CD4-positive, alpha-beta T cell treated with Interleukin-2 at 100 ng/mL for 4 hours (primary cell): ENCODE measurements at places on chromosomes 6 and 20.
A peak's percentile ranks its signal among the peaks of the same experiment; 100 is the strongest.

DNA sequence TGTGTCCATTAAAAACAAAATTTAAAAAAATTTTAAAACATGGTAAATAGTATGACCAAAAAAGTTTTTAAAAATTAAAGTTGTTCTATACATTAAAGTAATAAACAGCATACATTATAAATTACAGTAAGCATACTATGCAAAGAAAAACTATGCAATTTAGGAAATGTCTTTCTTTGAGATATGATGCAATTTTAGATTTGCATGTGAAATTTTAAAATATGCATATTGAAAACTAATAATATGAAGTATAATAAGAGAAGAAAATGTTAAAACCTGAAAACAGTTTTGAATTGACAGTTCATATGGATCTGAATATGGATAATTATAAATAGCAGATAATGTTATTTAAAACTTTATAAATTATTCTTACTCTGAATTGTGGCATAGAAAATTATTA, 43.1 kb downstream of the ASCC3 start:
- no peak for DNase-seq

DNA sequence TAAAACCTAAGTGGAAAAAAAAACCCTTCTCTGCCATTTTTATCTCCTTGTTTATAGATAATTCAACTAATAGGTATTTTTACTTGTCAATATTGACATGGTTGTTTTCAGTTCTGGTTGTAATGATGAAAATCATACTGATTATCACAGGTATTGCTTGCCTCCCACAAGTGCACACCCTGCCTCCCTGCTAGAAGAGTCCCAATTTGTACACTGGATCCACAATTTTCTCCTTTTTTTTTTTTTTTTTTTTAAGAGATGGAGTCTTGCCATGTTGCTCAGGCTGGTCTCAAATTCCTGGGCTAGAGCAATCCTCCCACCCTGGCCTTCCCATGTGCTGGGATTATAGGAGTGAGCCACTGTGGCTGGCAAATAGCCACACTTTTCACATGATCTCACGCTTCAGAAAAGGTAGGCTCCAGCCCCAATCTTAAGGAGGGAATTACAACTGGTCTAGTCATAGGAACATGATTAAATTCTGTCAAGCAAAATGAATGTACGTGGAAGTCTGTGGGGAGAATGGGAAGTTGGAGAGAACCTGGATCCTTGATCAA, 12.3 kb downstream of the DYNLT2 start:
- no peak for DNase-seq

GRCh38 chr6:5384276-5384675, 123.0 kb downstream of the FARS2 start:
- no peak for DNase-seq

DNA sequence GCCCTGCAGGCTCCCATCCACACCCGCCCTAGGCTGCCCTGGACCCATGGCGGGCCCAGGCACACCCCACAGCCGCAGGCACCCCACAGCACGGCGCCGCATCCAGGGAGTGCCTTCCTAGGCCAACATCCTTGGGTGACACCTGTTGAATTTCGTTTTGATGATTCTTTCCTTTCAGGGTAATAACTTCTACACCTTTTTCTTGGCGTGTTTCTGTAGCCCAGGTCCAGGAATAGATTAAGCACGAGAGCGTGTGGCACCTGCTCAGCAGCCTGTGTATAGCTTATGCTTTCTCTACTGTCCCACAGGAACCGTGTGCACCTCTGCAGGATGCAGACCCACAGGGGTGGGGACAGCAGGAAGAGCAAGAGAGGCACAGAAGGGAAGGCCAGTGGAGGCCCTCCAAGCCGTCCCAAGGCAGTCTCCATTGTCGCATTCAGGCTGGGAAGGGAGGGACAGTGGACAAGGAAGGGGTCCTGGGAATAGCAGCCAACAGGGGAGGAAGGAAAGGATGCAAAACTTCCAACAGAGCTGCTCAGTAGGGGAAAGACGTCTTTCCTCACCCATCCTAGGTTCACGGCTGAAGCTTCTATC, 118.1 kb upstream of the AFDN start:
- DNase-seq = no peak

DNA sequence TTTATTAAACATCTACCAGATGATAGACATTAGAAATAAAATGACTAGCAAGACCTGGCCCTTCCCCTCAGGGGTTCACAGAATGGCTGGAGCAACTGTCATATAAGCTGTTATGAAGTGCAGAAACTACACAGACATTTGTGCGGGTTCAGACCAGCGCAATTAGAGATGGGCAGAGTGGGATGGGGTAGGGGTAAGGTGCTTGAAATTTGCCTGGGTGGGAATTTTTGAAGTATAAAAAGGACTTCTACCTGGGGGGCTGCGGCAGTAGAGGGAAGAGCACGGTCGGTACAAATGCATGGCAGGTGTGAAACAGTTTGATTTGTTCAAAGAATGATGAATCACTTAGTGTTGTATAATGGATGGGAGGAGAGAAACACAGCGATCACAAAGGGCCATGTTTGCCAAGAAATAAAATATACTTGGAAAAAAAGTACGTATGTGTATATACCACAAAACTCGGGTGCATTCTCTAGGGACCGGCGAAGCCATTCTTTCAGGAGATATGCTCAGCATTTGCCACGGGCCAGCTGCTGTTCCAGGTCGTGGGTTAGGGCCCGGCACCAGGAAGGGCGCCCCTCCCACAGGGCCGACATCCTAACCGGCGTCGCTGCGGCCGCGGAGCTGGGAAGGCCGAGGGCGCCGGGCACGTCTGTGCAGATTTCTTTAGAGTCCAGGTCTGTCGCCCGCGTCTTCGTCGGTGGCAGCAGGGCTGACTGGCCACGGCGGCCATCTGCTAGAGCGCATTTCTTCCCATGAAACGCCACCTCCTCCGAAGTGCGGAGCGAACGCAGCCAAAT, 809 bp upstream of the NOL7 start:
- DNase-seq = peak; percentile 13

- DNase-seq = no peak
Measured at GRCh38 chr20:57611586-57612311, 8.5 kb downstream of the ZBP1 start.

GRCh38 chr20:34604980-34605788, 46.7 kb downstream of the MAP1LC3A start:
- DNase-seq = no peak

DNA sequence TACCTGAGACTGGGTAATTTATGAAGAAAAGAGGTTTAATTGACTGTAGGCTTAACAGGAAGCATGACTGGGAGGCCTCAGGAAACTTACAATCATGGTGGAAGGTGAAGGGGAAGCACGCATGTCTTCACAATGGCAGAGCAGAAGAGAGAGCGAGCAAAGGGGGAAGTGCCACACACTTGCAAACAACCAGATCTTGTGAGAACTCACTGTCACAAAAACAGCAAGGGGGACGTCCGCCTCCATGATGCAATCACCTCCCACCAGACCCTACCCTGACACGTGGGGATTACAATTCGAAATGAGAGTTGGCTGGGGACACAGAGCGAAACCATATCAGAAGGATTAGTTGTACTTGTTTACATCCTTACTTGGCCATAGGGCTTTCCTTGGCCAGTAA, 49.7 kb downstream of the FIG4 start:
- DNase-seq = no peak

DNA sequence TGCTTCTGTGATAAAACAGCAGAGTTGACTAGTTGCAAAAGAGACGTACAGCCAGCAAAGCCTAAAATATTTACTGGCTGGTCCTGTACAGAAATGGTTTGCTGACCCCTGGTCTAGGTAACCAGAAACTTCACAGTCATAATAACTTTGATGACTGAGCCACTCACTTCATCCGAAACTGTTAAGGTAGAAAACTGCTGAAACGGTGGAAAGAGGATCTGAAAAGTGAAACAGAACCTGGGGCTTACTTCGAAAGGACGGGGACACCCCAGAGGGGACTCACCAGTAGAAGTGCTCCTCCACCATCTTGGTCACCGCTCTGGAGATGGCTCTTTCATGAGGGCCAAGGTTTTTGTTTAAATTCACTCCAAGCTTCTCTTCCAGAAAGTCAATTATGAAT, 16.4 kb downstream of the FAXC start:
- DNase-seq = no peak

- DNase-seq = no peak
Measured at GRCh38 chr6:88899569-88900316, 63.7 kb downstream of the RNGTT start.

DNA sequence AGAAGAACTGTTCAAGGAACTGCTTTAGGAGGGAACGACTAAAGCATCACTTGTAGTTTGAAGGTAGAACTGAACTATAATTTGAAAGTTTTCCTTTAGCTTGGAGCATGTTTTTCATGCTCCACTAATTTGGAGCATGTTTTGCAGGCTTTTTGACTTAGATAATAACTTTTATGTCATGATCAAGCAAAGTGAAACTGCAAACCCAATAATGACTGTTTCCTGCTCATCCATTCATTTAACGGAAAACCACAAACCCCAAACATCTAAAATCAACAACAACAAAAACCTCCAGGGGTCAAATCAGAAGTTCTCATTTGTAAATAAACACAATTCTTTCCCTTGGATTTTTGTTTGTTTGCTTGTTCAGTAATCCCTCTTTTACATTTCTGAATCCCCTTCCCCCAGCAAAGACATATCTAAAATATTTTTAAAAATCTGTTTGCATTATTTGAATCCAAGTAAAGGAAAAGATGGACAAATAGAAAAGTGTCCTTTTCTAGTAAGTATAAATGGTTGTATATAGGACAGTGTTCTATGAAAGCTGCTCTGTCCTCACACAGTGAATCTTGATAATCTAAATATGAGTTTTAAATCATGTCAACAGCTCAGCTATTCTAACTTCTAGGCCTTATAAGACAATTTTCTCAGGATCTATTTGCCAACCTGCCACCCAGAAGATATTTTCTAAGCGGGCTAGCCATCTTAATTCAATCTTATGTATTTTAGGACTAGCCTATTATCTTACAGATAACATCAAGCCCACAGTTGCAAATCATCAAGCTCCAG, 2.6 kb downstream of the SIM1 start:
- peak; percentile 1 for DNase-seq

DNA sequence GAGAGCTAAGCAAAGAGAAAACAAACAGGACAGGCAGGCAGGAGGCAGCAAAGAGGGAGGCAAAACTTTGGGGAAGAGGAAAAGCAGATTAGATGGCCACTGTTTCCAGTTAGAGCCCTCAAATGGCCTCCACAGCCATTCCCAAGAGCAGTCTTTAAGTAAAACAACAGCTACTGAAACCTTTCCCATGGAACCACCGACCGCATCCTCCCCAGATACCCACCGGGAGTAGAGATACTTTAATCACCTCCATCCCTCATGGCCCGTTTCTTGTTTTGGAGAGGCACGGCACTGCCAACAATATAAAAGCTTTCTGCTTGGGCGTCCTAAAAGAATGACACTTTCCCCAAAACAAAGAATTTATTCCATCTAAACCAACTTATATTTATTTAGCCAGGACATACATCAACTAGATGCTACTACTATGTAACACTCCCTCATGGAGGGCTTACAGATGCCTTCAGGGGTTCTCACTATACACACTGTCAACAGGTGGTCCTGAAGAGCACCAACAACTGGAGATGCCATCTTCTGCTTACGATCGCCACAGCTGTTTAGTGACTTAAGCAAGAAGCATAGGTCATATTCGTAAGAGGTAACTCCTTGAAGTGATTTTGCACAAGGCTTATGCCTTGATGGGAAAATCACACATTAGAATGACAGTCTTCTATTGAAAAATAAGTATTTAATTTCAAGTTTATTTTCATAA, 43.4 kb downstream of the CNKSR3 start:
- DNase-seq = no peak

DNA sequence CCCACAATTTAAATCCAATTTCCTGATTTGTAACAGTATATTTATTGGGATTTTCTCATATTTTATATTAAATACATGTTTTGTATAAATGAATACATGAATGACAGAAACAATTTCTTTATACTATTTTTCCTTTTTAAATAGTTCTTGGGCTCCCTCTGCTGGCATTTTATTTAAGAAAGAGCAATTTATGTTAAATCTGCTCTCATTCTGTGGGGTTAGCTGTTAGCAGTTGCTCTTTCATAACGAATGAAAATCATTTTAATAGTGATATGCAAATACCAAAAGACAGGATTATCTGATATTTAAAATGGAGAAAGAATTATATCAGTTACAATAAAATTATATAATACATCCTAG, 118.3 kb downstream of the RALGAPA2 start:
- DNase-seq = peak; percentile 12

- no peak for DNase-seq
Measured at GRCh38 chr6:3965071-3965718, 113.7 kb downstream of the FAM217A start.

DNA sequence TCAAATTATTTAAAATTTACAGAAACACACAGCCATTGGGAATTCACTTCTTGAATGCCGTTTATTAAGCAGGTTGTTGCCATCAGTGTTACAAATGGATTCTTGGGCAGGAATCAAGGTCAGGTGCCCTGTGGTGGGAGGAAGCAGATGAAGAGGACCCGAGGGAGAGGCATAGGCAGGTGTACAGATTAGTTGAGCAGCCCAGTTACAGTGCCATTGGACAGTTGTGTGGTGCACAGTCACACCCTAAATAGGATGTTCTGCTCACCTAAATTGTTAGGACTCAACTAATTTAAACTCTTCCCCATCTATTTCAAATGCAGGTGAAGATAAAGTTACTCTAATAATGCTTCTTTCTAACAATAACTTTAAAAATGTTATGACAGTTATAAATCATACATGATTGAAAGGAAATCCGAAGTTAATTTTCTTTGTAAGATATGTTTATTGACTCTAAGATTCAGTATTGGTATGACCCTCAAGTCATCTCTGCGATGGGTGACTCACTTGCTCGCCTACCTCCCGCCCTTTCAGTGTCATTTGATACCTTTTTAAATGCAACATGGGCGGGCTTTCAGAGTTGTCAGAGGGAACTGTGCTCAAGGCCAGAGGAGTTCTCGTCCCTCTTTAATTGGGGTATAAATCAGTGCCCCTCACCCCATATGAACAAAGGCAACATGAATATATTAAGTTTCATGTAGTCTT, 35.1 kb downstream of the DSE start:
- no peak for DNase-seq

DNA sequence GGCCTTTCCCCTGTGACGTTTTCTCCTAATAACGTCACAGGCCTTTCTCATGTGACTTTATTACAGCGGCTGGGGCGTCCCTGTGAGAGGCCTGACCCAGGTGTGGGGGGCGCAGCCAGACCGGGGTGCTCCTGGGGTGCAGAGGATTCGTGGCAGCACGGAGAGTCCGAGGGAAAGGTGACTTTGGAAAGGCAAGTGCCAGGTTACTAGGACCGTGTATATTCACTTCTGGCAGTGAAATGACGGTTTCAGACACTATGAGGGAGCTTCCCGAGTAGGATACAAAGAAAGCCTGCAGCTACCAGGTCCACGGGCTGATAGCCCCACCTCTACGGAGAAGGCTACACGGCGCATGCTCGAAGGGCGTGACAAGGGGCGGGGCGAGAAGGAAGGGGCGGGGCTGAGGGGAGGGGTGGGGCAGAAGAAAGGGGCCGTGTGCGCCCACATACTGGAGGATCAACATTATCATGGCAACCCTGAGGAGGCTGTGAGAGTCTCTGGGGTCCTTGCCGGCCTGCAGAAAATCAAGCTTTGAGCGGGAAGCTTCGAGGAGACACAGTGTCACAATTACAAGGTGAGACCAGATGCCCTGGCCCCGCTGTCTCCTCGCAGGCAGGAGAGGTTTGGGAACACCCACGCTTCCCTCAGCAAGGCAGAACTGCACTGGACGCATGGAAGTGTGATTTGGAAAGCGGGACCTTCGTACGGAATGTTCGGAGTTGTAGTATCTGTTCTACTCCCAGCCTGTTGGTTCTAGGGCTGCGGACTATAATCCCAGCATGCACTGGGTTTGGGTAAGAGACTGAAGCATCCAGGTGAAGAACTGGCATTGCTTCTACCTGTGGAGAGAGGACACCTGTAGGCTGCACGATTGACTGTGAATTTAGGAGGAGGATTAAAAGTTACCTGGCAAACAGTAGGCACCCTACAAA, 54.4 kb upstream of the ZNF337 start:
- DNase-seq = peak; percentile 63

- DNase-seq = no peak
Measured at GRCh38 chr6:25485821-25486534, 166.0 kb upstream of the SCGN start.
